ENCODE measurements at places on chromosomes 4 and X.

DNA sequence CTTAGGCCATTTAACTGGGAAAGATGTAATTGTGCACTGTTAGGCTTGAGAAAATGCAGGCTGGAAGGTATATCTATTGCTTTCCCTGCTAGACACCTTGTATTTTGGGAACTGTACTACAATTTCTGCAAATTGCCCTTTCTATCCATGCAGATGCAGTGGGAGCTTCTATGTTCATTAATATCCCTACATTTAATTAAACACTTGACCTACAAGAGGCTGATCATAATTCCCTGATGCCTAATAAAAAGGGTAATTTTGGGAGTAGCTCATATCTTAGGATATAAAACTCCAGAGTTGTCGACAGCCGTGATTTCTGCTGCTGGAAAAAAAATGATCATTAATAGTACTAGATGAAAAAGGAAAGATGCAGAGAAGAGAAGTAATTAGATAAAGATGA, 19.7 kb downstream of the DTHD1 start:
- no peak for DNase-seq

GRCh38 chr4:101197350-101197749, 150.0 kb downstream of the PPP3CA start:
- no peak for DNase-seq

DNA sequence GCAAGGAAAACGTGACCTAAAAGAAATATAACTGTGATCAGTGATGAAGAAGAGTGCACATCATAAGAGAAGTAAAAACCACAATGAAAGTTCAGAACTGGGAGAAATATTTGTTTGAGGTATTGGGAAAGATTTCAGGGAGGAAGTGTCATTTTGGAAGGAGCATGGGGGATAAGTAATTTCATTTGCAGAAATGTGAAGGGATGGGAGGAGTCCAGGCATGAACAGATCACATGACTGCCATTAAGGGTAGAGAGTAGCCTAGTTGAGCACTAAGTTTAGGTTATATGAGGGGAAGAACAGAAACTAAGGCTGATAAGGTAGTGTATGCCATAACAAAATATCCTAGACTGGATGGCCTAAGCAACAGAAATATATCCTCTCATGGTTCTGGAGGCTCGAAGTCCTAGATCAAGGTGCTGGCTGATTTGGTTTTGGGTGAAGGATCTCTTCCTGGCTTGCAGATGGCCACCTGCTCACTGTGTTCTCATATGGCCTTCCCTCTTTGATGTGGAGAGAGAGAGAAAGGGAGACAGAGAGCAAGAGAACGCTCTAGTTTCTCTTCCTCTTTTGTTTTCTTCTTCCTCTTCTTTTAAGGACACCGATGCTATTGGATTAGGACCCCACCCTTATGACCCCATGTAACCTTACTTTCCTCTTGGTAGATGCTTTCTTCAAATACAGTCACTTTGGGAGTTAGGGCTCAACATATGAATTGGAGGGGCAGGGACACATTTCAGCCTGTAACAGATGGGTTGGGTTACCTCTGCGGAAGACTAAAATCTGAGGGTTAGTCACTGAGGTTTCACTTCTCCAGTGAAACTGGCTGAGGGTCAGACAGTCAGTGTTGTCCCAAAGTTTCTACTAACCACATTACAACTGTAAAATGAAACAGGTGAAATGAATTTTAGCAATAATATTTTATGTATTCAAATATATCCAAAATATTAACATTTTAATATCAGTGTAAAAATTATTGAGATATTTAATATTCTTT, 77.9 kb downstream of the EGF start:
- DNase-seq: no peak

DNA sequence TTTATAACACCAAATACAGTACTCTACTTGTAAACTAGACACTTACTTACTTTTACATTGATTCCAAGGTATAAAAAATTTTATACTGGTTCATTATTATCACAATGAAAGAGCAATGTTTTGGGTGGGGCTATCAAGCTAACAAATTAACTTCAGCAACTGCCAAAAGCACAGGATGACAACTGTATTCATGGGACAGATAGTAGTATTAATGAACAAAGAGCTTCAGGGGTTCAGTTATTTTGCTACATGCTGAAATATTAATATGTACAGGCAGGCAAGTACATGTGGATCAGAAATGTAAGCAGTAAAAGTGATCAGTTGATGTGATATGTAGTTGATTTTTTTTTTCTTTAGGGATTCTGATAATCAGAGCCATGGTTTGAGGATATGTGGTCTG, 112.9 kb downstream of the NAA11 start:
- no peak for DNase-seq

DNA sequence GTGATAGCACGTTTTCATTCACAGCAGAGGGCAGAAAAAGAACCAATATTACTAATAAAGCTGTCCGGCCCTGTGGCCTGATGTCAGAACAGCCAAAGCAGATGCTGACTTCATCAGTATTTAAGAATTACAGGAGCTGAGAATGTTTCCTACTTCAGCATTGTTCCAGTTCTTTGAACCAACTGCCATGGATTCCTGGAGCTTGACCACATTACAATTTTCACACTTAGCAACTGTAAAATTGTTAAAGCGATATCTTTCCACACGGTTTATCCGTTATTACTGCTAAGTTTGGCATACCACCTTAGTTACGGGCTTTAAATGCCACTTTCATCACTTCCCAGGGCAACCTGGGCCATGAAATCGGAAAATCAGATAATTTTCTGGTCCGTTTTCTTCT, 118.2 kb downstream of the EPHA5 start:
- DNase-seq: no peak

- no peak for DNase-seq
Observed at GRCh38 chr4:38320833-38321232, 343.2 kb upstream of the KLF3 start.

DNA sequence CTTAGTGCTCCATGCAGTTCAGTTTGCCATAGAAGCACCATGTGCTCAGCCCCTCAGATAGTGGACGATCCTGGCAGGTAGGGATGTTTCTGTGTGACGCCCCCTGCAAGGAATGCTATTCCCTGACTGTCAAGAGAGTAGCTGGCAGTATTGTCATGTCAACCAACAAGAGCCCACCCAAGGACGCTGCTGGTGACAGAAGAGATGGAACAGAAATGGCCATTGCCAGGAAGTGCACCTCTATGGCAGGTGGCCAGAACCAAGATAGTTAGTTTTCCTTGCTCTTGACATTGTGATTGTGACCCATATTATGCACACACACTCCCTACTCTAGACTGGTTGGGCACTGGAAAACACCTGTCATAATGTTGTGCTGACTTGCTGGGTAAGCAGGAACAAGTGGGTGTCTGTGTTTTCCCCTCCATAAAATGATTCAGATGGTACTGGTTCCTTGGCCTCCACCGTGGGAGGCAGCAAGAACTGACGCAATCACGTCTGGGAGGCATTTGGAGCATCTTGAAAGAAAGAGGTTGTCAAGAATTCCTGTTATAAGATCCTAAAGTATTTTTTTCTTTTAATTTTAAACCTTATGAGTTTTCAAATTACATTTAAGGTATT, 507.9 kb downstream of the MID1IP1 start:
- peak; percentile 80 for DNase-seq

- peak; percentile 66 for DNase-seq
Observed at GRCh38 chr4:97720869-97721432, 422.3 kb downstream of the STPG2 start.

GRCh38 chrX:29940750-29941149, 274.6 kb upstream of the MAGEB2 start:
- no peak for DNase-seq

DNA sequence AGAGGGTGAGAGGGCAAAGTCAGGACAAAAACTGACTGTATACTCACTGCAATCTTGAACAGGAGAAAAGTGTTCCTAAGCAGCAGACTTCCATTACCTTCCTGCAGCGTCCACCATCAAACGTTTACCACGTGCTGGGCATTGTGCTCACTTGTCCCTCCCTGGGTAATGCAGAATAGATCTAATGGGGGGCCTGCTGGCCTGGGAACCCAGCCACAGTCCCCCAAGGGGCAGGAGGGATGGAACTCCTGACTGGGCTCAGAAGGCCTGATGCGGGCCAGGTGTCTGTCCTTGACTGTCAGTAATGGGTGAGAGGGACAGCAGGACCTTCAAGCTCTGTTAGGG, 37.6 kb upstream of the FAM156A start:
- DNase-seq: no peak

DNA sequence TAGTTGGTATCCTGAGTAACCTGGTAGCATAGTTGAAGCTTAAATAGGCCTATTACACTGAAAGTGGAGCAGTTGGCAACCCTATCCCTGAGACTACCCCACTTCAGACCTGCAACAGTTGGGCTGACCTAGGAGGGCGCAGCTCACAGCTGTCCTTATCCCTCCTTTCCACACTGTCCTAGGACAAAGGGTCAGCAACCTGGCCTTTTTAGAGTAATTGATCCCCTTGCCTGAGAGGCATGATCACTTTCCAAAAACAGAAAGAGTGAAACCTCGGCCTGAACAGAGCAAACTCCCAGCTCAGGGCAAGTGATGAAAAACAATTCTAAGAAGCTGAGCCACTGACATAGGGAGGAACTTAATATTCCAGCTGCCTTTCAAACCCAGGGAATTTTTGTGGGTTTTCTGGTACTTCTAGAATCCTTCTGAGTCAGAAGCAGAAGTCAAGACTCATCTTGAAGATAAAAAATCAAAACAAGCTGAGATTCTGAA, 94.9 kb upstream of the MYOZ2 start:
- peak; percentile 96 for DNase-seq

GRCh38 chr4:169243825-169244609, 26.7 kb downstream of the SH3RF1 start:
- peak; percentile 54 for DNase-seq
